NCI-H1417 (cell line): ENCODE measurements at places on chromosomes 3 and 15.

GRCh38 chr3:17141699-17142098, 256.9 kb downstream of the PLCL2 start:
- DNase-seq, result no peak

DNA sequence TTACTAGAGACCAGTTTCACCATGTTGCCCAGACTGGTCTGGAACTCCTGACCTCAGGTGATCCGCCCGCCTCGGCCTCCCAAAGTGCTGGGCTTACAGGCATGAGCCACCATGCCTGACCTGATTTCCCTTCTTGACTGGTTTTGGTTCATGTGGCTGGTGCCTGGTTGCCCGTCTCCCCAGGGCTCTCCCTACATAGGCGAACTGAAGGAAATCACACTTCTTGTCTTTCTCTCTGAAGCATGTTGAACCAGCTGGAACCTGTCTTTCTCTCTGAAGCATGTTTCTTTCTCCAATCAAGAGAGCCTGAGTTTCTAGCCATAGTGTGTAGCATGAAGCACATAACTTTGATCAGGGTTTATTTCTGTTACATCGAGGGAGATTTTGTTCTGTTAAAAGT, 16.3 kb upstream of the SAMD7 start:
- no peak for DNase-seq

- DNase-seq, result no peak
These were observed 39.7 kb downstream of the TBC1D2B start for GRCh38 chr15:78037779-78038305.

DNA sequence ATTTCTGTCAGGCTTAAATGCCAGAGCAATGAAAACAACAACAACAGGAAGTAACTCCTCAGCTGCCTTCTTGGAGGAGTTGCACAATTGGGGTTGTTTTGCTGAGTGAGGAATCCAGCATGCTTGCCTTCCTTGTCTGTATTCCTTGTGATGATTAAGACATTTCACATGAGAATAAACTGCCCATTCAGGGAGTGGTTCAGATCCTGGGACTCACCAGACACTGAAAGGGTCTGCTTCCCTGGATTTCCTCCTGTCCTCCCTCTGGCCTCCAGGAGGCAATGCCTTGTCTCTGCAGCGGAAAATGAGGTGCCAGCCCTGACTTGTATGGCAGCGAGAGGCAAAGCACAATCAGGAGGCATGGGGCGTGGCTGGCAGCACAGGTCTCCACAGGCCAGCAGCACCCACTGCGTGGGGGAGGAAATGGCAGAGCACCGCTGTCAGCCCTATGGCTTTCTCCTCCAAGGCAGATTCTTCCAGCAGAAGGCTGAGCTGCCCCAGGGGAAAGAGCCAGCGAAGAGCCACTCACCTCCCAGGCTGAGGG, 41.5 kb downstream of the RBP2 start:
- DNase-seq, result no peak

- DNase-seq, result no peak
These were observed 7.5 kb downstream of the HDGFL3 start for GRCh38 chr15:83200162-83200561.

DNA sequence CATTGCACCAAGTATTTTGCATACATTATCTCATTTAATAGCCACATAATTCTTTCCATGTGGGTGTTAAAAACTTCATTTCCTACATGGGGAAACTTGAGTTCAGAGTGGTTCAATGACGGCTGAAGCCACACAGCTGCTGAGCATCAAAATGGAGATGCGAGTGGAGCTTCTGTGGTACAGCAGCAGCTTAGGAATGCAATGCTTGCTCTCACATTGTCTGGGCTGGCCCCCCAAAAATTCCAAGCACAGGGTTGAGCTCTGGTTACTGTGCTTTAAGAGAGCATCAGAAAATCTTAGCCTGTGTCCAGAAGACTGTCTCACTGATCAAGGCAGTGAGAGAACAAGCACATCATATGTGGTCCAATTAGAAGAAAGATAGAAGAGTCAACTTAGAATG, 57.4 kb upstream of the GADL1 start:
- no peak for DNase-seq

DNA sequence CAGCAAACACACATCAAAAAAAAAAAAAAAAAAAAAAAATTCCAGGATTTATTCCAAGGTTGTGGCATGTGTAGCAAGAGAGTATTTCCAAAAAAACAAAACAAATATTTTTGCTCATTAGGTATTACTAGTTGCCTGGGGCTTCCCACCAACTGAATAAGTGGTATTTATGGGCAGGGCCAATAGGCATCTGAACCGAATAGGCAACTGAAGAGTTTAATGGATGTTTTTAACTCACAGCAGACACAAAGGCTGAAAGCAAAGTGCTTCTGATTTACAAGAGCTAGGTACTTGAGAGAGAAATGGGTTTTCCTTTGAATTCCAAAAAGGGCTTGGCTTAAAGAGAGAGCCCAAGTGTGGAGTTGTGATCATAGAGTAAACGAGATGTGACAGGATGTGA, 21.4 kb downstream of the EIF4E3 start:
- DNase-seq, result peak; percentile 91

GRCh38 chr3:196666001-196666867, 26.7 kb downstream of the NRROS start:
- DNase-seq, result peak; percentile 89

- DNase-seq, result no peak
These were observed 562.5 kb downstream of the UNC13C start for GRCh38 chr15:54540721-54541120.

DNA sequence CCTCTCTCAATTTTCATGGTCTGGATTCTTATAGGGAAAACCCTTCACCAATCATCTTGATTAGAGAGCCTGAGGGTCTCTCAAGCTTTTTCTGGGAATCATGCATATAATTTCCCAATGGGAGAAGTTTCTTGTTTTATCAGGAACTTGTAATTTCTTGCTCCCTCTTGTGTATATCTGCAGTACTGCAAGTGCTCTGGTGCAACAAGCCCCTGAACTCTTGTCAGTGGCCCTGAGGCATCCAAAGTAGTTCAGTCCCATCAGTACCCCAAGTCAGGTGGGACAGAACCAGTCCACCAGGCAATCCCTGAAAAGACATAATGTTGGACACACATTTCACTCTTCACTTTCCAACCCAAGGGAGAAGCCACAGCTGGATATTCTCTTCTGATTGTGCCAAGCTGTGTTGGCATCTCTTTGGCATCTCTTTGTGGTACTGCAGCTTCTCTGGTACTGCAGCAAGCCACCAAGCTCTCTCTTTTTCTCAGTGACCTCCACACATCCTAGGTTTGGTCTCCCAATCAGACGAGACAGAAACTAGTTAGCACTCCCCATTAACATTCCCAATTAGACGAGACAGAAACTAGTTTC, 214.5 kb downstream of the ZIC4 start:
- DNase-seq, result peak; percentile 34

- DNase-seq, result no peak
These were observed 278.6 kb downstream of the EDEM1 start for GRCh38 chr3:5466065-5466464.

DNA sequence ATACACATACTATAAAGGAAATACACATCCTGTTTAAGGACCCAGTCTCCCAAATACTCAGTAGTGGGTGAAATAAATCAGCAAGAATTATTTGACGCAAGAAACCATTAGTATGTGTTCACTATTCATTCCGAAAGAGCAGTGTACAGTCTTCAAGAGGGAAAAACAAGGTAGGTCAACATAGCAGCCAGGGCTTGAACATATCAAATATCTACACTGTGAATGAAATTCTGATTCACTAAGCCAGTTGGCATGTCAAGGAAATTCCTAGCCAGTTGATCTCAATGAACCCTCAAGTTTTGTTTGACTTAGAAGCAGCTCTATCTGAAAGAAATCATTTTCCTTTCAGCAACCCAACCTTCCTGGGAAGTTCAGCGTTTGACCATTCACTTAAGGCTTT, 99.0 kb downstream of the CNTN3 start:
- no peak for DNase-seq

GRCh38 chr3:25057379-25057778, 370.7 kb upstream of the RARB start:
- no peak for DNase-seq

DNA sequence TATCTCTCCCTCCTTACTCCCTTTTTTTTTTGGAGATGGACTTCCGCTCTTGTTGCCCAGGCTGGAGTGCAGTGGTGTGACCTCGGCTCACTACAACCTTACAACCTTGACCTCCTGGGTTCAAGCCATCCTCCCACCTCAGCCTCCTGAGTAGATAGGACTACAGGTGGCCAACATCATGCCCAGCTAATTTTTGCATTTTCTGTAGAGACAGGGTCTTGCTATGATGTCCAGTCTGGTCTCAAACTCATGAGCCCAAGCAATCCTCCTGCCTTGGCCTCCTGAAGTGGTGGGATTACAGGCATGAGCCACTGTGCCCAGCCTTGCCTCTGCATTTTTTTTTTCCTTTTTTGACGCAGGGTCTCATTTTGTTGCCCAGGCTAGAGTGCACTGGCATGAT, 17.1 kb downstream of the STAG1 start:
- DNase-seq, result no peak

- DNase-seq, result no peak
These were observed 601.3 kb upstream of the NECTIN3 start for GRCh38 chr3:110470310-110470709.

GRCh38 chr3:134755821-134756220, 39.2 kb upstream of the EPHB1 start:
- no peak for DNase-seq

- DNase-seq, result no peak
These were observed 7.0 kb downstream of the GNAI2 start for GRCh38 chr3:50242851-50243542.

DNA sequence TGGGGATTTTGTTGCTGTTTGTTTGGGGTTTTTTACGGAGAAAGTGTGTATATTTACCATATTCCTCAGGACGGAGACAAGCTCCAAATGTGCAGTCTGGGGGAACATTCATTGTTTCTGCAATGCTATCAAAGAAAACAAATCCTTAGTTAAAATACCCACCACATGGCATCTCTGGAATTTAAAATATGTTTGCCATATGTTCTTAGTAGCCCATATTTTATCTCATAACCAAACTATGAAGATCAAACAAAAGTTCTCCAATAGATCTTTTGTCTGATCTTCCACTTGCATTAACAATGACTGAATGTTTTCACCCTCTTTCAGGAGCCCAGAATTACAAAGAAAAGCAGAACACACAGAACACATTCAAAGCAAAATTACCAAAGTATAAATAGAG, 35.3 kb downstream of the EFHB start:
- DNase-seq, result no peak

GRCh38 chr3:50127251-50127691, 27.9 kb upstream of the SEMA3F start:
- DNase-seq, result no peak

GRCh38 chr3:117499189-117499870, 789.8 kb downstream of the TUSC7 start:
- DNase-seq, result no peak

- no peak for DNase-seq
These were observed 58.2 kb upstream of the ARRDC4 start for GRCh38 chr15:97902140-97902780.

GRCh38 chr3:4994823-4995499, 15.7 kb downstream of the BHLHE40 start:
- DNase-seq, result no peak
